Stimulated activated CD4-positive, alpha-beta T cell treated with anti-CD3 and anti-CD28 coated beads, TNF-alpha, amount 100 ng/mL, for 24 hours (primary cell): ENCODE measurements at places on chromosomes 11 and 22.
A peak's percentile ranks its signal among the peaks of the same experiment; 100 is the strongest.

DNA sequence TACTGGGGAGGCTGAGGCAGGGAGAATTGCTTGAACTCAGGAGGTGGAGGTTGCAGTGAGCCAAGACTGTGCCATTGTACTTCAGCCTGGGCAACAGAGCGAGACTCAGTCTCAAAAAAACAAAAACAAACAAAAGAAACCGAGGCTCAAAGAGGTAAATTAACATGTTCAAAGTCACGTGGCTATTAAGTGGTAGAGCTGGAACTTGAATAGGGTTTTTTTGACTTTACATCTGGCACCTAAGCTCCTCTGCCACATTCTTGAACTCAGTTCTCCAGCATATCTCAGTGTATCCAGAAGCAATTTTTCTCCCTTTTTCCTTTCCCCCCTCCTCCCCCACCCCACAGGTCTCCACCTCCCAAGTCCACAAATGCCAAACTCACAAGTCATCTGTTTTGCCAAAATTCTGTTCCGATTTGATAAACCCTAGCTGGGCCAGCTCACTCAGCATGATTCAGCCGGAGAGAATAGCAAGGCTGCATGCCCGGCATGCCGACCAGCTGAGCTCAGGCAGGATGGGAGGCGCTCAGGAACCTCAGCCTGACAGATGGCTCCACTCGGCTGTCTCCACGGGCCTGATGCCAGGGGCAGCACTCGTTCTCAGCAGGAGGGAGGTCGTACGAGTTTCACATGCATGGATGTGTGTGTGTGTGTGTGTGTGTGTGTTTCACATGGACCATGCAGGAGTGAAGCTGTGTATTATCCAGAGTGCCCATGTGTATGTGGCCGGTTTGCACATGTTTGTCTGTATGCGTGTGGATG is 63.2 kb upstream of the RRAS2 start:
- DNase-seq, result no peak

DNA sequence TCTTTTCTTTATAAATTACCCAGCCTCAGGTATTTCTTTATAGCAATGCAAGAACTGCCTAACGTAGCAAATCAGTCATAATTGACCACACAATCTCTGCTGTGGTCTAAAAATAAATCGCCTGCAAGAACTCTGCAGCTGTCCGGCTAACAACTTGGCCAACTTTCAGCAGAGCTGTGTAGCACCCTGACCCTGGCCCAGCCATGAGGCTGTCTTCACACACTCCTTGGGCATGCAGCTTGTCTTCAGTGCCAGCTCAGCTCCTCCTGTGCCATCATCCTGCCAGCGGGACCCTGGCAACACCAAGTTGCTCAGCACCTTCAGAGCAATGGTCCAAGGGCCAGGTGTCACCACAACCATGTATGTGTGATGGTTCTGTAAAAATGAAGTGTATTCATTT is 355.6 kb downstream of the OPCML start:
- DNase-seq, result no peak

- DNase-seq, result no peak
Measured at GRCh38 chr11:67516806-67517205, 6.4 kb downstream of the CABP2 start.

DNA sequence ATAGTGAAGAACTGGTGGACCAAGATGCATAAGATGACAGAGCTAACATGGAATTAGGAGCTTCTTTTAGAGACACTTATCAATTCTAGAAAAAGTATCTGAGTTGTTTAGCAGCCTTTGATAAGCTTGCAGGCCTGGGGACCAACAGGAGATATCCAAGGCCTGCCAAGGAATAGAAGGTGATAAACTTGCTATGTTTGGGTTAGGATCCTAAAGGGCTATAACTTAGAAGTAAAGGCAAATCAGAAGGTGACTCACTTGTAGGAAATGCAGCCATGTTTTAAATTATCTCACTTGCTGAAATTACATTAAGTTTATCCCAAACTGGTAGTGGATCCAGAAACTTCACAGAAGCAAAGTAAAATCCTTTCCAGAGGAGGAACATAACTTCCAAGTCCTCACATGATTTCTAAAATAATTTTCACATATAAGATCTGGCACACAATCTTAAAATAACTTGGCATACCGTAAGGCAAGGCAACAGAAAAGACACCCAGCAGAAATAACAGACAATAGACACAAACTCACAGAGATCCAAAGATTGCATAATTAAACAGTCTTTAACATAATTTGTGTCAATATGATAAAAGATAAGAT is 69.6 kb upstream of the TEAD1 start:
- no peak for DNase-seq

DNA sequence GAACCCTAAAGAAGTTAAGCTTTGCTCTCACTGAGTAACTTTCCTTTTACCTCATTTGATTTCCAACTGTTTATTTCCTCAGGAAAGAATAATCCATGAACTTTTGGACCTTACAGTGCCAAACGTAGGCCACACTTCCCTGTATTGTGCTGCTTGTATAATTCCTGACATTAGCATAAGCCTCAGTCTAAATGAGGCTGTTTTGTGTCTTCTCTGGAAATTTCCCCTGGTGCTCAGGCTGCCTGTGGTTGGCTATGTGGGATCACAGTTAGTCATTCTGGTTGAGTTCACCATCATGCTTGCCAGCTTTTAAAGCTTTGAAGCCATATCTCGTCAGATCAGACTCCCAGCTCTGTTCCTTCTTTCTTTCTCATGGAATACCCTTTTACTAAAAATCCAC is 107.0 kb downstream of the FAM76B start:
- peak; percentile 35 for DNase-seq

GRCh38 chr22:28983788-28984441 is 77.7 kb downstream of the C22orf31 start:
- DNase-seq, result no peak

- no peak for DNase-seq
Measured at GRCh38 chr11:94882931-94883330, 90.4 kb downstream of the CWC15 start.

DNA sequence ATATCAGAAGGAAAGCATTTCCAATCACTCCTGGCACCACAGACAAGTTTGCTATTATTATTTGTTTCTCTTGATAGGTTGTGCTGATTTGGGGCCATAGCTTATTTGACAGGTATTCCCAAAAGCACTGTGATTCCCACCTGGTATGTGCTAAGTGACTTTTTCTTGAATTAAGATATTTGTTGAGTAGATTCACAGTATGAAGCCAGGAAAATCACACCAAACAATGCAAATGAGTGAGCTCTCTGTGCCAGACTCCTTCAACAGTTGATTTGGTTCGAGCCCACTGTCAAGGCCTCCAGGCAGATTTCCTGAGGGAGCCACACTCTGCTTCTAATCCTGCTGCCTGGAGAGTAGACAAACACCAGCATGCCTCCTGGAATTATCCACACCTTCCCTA is 253.0 kb upstream of the POU2AF2 start:
- DNase-seq, result no peak

DNA sequence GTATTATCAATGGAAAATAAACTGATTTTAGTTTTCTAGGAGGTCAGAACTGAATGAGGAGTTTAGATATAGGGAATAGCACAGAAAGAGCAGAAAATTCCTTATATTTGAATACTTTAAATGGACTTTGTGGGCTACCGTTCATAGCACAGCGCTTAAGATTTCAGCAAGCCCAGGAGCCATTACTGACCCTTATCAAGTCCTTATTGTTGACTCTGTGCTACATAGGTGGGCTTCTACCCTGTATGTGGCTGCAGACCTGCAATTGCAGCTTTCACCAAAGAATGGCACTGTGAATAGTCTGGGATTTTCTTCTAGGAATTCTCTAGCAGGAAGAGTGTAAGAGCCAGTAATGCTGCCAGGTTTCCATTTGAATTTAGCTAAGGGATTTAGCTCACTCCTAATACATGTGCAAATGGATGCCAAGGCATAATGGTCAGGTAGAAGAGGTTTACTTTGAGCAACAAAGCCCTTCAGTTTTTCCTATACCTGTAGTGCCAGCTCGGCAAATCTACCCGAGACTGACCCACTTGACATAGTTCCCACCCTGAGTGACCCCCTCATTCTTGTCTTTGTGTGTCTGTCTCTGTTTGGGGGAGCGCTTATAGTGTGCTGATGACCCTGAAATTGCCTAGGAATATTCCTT is 42.5 kb upstream of the DLAT start:
- DNase-seq, result no peak
